ENCODE measurements at places on chromosomes 7 and 10.

GRCh38 chr10:14616955-14617730 lies 157.6 kb downstream of the FAM107B start:
- DNase-seq, result no peak

- DNase-seq, result no peak
These were observed 557 bp upstream of the ZNF282 start for GRCh38 chr7:149194799-149195179.

DNA sequence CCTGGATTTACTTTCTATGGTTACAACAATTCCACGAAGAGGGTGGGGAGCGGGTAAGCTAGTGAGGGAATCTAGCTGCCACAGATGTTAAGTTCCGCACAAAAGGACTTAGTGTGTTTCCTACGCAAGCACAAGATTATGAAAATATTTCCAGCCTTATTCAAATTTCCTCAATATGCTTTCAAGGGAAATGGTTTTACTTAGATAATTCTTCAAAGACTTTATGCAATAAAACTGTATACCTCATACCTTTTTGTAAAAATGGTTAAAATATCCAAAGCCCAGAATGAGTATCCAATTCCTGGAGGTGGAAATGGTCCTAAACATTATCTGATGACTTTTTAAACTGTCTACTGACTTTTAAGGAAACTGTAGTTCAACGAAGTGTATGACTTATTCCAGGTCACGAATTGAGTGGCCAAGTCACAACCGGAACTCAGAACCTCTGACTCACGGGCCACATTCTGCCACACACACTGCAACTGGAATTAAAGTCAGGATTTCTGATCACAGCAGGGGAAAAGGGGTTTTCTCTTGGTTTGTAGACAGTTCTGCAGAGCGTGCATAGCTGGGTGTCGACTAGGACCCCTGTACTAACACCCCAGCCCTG lies 20.2 kb upstream of the INSIG1 start:
- DNase-seq, result no peak

- no peak for DNase-seq
These were observed 498.3 kb downstream of the CCSER2 start for GRCh38 chr10:84826704-84827103.

DNA sequence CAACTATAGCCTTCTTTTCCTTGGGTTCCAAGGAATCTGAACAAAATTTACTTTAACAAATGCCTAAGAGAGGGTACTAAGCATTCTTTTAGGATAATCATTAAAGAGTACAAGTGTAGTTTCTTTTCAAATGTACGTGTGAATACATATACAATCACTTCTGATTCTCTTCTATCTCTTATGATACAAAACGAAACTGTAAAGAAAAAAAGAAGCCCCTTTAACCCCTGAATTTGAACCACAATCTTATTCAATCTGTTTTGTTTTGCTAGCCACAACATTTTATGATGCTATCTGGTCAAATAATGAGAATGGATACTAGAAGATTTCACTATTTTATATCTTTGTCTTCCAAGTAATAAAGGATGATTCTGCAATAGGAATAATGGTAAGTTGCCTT lies 48.7 kb downstream of the SIRT1 start:
- DNase-seq, result no peak

DNA sequence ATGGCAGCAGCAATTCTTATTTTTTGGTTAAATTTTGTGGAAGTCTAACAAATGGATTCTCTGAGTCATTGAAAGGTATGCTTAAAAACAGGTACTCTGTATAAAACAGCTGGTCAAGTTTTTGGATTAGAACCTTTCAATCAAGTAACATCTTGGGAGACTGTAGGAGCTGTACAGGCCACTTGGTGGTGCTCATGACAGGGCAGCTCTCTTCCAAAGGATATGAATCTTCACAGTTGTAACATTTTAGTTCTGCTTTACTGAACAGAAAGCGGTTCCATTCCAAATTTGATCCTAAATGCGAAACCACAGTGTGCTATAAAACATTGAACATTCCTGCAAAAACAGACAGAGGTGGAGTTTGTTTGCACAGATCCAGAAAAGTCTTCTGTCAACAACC lies 44.5 kb upstream of the AGR3 start:
- DNase-seq, result no peak

GRCh38 chr7:16810112-16810511 lies 5.3 kb upstream of the AGR2 start:
- DNase-seq, result no peak

DNA sequence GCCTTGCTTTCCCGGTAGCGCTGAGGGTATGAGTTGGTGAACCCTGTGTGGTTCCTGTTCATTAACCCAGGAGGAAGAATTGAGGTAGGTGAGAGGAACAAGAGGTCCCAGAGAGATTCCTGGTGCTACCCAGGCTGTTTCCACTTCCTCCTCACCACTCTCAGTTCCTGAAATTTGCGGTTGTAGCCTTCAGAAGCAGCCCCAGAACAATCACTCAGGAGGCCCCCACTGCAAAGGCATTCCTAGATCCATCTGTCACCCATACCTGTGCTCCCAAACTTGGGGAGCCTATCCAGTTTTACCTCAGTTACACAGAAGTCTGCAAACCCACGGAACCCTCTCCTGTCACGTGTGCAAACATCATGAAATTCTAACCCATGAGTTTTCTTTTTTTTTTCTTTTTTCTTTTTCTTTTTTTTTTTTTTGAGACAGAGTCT lies 9.0 kb upstream of the PIP4K2A start:
- DNase-seq, result no peak

DNA sequence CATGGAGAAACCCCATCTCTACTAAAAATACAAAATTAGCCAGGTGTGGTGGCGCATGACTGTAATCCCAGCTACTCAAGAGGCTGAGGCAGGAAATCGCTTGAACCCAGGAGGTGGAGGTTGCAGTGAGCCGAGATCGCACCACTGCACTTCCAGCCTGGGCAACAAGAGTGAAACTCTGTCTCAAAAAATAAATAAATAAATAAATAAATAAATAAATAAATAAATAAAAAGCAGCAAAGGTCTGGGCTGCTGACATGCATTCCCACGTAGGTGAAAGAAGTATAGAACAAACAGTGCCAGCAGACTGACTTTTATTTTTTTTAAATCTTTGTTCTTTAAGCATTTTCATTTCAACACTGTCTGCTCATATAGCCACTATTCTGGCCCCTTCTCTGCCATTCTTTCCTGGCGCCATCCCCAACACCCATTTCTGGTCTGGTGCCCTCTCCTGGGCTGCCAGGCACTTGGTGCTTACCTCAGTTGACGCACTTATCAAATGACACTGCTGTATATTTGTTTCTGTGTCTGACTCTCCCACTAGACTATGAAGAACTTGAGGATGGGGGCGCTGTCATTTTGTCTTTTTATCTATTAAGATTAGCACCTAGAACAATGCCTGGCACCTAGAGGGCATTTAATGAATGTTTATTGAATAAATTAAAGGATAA lies 15.6 kb downstream of the FAM107B start:
- no peak for DNase-seq

DNA sequence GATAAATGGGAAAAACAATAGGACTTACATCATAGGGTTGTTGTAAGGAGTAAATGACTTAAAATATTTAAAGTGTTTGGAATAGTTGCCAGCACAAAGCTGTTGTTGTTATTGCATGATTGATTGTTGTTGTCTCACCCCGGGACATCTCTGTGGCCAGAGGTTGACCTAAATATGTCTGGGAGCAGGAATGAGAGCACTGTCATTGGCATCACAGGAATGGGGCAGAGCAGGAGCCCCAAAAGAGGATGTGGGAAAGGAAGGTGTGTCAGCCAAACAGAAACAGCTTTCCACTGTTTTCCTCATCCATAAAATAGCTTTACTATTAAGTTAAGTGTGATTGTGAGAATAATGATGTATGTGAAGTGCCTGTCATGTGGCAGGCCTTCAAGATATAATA lies 121.6 kb downstream of the TMEM168 start:
- DNase-seq, result no peak

DNA sequence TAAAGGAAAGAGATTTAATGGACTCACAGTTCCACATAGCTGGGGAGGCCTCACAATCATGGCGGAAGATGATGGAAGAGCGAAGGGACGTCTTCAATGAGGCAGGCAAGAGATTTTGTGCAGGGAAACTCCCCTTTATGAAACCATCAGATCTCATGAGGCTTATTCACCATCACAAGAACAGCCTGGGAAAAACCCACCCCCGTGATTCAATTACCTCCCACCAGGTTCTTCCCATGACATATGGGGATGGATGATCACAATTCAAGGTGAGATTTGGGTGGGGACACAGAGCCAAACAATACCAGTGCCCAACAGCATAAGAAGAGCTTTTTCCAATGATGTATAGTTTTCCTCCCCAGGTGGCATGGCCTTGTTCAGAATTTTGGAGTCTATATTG lies 11.2 kb upstream of the C7orf33 start:
- no peak for DNase-seq

DNA sequence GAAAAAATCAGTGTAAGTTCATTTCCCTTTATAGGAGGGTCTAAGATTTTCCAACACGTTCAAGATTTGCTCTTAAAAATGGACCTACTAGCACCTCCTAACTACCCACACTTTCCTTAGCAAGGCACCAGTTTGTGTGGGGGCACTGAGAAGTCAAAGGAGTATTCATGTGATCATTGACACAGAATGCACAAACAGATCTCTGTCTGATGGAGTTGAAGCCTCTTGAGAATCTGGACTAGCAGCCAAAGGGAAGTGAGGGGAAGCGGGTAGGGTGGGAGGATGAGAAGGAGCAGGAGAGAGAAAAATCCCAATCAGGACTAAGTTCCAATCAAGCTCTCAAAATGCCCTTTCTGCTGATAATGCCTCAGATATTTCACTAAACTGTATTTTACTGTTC lies 4.1 kb downstream of the MMS19 start:
- no peak for DNase-seq

- DNase-seq, result no peak
These were observed 128.6 kb upstream of the ANKRD1 start for GRCh38 chr10:91049296-91049987.

GRCh38 chr7:9240001-9240400 lies 806.6 kb downstream of the NXPH1 start:
- DNase-seq, result no peak

GRCh38 chr7:51198654-51199053 lies 118.0 kb downstream of the COBL start:
- DNase-seq, result no peak

GRCh38 chr7:99379043-99379577 lies 4.6 kb downstream of the ARPC1B start:
- DNase-seq, result no peak

GRCh38 chr7:19376538-19376937 lies 231.3 kb upstream of the FERD3L start:
- no peak for DNase-seq

GRCh38 chr10:70474780-70475179 lies 3.8 kb upstream of the PALD1 start:
- DNase-seq, result no peak

GRCh38 chr10:15363031-15363430 lies 8.1 kb downstream of the FAM171A1 start:
- no peak for DNase-seq

DNA sequence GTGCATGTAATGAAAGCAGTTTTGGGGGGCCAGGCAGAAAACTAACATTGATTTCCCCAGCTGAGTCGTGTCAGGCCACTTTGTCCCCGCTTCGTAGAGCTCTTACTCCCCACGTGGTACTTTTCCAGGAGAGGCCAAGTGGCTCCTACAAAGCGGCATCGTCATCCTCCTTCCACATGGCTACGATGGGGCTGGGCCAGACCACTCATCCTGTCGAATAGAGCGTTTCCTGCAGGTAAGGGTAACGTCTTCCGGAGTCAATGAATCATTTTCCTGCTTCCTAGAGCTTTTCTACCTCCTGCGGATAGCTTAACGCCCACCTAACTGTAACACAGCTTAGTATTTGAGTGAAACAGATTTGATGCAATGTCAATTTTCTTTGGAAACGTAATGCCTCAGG lies 21.7 kb upstream of the SEC61A2 start:
- no peak for DNase-seq

DNA sequence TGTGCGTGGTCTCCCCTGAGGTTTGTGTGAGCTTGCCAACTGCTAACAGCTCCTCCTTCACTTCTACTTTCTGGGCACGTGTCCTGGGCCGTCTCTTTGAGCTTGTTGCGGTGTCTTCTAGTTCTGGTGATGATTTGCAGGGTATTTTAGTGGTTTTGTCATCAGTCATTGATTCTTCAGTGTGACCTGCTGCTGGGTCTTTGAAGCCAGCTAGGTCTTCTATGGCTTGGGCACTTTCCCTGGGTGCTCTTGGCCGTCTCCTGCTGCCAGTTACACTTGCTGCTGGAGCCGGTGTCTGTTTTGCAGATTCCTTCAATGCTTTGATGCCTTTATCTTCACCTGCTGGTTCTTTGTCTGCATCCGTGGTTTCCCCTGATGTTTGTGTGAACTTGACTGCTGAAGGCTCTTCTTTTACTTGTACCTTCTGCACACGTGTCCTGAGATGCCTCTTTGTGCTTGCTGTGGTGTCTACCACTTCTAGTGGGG lies 23.0 kb downstream of the MKI67 start:
- no peak for DNase-seq

GRCh38 chr7:144821067-144821466 lies 14.8 kb downstream of the TPK1 start:
- DNase-seq, result no peak

DNA sequence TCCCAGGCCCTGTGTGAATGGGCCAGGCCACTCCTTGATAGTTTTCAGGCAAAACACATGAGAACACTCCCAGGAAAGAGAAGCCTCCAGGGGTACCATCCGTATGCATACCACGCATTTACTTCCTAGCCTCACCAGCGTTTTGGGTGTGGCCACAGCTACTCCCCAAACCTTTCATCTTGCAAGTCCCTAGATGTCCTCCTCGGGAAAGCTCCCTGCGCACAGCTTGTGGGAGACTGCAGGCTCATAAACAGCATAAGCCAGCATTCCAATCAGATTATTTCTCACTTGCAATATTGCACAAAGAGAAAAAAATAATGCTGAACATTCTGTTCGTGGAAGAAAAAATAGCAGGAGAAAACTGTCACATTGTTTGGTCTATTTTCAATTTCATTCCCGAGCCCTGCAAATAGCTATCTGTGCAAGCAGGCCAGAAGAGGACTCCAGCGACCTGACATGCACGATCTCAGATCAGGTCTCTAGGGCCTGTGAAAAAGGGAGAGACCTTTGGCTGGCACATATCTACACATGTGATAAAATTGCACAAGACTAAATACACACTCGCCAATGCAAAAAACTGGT lies 175.6 kb downstream of the PLXNA4 start:
- DNase-seq, result no peak

DNA sequence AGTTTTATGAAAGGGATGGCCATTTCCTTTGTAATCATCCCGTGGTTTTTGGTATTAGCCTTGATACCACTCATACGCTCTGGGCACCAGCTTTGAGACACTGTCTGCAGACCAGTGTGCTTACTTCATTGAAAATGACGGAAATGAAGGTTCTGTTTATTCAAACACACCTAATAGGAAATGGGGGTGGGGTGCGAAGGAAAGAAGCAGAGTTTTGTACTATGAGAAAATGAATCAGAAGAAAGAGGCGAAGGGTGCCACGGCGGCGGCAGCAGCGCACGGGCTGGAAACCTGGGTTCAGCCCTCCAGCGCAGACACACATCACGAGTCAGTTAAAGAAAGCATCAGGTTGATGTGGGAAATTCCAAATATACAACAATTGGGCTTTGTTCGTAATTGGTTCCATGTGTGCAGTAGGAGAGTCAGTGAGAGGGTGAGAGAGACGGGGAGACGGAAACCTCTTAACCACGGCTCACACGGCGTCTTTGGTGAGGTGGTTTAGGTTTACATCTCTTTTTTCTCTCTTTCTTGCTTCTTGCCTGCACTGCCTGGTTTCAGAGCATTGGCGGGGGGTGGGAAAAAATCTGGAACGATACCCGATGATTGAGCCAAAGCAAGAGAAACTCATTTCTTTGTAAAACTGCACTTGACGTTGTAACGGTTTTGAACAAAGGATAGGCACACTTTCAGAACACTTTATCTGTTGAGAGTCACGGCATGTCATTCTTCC lies 321.2 kb downstream of the FRMD4A start:
- no peak for DNase-seq

GRCh38 chr7:140219672-140220524 lies 43.1 kb upstream of the KDM7A start:
- DNase-seq, result no peak

Measured in cortex of kidney (tissue), 1 donor.